ENCODE measurements at places on chromosomes 6 and 20.

DNA sequence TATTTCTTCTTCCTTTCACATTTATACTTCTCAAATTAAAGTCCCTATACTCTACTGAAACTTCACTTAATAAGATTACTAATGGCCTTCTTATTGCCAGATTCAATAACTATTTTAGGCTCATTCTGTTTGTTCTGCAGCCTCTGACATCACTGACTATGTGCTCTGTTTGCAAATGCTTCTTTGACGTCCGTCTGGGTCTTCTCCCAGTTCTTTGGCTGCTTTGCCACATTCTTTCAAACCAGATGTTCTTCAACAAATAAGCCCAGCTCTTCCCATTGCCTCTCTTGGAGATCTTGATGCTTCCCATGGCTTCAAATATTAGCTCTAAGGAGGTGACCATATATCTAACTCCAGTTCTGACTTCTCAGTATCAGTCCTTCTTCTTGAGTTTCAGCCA, 117.4 kb downstream of the BTBD9 start:
- no peak for DNase-seq

GRCh38 chr6:145506565-145506964, 228.8 kb downstream of the EPM2A start:
- DNase-seq = no peak

DNA sequence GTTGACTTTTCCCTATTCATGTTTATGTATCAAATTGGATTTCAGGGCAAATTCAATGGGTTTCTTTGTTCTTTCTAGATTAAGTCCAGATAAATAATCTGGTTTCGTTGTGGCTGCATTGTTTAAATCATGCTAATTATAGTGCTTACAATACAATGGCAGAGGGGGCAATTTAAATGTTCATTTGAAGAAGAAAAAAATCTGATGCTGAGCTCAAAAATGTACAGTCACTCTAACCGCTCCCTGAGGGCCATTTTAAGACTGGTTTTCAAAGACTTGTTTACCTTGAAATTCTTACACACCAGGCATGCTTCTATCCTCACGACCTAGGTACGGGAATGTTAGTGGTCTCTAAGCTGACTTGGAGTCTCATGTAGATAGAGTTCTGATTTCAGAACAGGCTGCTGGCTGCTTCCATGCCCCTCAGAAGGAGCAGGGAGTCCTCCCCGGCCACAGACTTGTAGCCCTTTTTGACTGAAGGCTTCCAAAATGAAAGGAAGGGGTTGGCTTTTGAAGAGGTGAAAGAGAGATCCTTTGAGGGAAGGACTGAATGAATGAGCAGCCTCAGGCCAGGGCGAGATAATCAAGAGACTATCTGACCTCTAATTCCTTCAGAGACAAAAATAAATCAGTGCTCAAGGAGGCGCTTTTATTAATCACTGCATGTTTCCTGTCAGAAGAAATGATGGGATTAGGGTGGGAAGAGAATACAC, 86.1 kb upstream of the ZNF217 start:
- DNase-seq = no peak

GRCh38 chr6:127937102-127937501, 36.2 kb upstream of the THEMIS start:
- no peak for DNase-seq

DNA sequence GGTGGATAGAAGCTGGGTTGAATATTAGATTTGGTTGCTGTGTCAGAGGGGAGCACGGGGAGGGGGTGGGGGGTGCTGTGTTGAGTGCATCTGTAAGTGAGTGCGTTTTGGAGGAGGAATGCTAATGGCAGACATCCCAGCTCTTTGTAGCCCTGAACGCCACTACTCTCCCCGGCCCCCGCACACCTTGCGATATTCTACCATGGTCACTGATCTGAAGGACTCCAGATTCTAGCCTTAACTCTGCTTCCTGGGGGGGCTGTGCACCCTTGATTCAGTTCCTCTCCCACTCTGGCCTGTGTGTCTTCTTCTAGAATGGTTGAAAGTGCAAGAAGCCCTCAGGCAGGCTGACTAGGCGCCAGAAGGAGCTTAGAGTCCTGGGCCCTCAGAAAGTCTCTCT, 7.1 kb downstream of the GLP1R start:
- DNase-seq = no peak

DNA sequence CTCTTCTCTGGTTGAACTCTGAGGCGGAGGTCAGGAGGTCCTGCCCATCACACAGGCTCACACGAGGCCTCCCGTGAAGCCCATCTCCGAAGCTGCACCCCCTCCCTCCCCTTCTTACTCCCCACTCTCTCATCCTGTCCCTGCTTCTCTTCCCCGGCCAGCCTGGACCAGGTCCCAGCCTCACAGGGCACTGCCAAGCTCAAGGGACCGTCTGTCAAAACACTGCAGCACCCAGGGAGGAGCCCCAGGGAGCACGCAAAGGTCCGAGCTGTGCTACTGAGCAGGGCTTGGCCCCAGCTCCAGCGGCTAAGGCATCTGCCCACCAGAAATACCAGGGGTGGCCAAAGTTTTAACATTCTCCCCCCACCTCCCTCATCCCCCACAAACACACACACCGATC, 70.0 kb downstream of the PSMG4 start:
- DNase-seq = no peak

- DNase-seq = peak; percentile 58
Observed at GRCh38 chr6:36926708-36927513, 27.6 kb upstream of the PI16 start.

GRCh38 chr20:47713878-47714450, 71.3 kb downstream of the SULF2 start:
- DNase-seq = no peak

- no peak for DNase-seq
Observed at GRCh38 chr6:154950979-154951344, 44.2 kb upstream of the TIAM2 start.

- no peak for DNase-seq
Observed at GRCh38 chr6:7112171-7112570, 4.4 kb downstream of the RREB1 start.

DNA sequence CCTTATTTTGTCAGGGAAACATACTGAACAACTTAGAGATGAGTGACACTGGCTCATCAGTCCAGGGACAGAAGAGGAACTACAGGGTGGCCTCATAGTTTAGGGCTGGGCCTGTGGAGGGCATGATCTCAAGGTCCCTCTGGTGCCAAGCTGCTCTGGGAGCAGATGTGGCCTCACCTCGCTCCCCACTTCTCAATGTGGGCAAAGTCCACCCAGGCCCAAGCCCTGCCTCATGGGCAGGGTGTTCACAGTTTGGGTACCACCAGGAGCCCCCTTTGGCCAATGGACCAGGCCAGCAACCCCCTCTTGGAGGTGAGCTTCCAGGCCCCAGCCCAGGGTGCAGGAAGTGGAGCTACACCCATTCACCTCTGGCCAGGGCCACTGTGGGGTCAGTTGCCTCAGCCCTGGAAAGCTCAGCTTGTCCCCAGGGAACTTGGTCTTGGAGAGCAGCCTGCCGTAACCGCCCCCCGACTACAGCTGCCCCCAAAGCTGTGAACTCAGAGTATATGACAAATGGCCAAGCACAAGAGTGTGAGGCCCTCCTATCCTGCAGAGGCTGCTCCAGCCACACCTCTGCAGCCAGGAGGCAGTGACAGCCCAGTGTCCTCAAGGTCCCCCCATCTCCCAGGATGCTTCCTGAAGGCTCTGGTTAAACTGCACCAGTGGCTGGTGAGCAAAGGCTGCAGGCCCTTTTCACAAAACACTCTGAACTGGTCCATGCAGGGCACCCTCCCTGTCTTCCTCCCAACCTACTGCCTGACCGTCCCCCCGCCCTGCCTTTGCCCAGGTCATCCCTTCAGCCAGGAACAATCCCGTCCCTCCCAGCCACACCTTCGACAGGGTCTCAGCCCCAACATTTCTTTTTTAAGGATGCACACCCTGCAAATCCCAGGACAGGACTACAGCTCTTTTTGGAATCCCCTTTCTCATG, 3.6 kb downstream of the ADISSP start:
- no peak for DNase-seq

GRCh38 chr6:72636215-72636614, 14.4 kb downstream of the KCNQ5 start:
- no peak for DNase-seq

DNA sequence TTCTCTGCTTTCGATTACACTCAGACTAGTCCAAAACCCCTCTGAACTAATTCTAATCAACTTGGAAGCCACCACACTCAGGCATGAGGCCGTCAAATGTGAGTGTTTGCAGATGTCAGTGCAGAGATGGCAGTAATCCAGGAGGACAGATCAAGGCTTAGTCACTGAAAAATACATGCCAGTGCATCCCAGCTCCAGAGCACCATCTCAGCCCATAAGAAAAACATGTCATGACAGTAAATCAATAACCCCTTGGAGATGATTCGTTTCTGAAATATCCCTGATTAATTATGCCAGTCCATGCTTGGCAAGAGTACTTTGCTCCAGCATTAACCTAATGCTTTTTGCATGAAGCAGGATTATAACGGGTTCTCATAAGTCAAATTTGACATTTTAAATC, 179.5 kb downstream of the ADAT2 start:
- DNase-seq = no peak

DNA sequence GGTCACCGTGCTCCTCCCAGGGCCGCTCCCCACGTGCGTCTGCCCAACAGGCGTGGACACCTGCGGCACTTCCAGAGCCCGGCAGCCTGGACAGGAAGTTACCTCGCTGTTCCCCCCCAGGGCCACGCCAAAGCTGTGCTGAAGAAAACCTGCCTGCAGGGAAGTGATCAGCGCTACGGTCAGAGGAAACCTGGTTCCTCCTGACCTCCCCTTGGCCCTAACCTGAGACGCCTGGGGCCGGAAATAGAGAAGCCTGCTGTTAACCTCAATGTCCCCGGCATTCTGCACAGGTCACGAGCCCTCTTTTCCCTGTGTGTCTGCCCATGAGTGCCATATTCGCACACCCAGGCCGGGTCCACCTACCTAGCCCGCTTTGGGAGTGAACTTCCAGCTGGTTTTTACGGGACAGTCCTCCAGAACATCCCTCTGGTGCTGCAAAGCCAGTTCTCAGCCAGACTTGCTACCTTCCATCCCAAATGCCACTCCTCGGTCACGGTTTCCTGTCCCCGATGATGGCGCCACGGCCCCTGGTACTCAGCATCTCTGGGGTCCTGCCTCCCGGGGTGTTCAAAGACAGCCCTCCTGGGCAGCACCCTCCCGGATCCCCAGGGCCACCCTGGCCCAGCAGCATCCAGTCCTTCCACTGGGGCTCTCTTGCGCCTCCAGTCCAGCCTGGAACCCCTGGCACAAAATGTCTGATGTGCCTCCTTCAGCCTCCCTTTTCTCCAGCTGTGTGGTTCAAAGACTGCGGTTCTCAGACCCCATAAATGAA, 12.0 kb upstream of the IRF4 start:
- no peak for DNase-seq
